Stimulated activated CD8-positive, alpha-beta memory T cell treated with anti-CD3 and anti-CD28 coated beads, Interleukin-4, amount 100 ng/mL, for 1 hour (primary cell): ENCODE measurements at places on chromosomes 12 and 14.

DNA sequence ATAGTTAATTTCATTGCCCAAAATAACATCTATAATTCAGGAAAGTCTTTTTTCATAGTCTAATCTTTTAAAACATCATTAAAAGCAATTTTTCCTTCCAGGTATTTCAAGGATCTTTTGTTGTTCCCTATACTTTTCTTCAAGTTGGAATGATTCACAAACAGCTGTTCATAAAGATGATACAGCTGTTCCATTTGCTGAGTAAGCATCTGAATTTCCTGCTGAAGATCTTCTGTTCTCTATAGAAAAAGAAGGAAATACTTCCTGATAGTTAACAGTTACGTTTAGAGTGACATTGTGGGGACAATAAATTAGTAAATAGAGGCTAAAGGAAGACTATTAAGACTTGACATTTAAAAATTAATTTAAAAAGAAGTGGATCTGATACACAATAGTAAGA is 30.3 kb upstream of the ESR2 start:
- no peak for DNase-seq

GRCh38 chr12:9725213-9725870 is 7.6 kb downstream of the CLECL1 start:
- no peak for DNase-seq

DNA sequence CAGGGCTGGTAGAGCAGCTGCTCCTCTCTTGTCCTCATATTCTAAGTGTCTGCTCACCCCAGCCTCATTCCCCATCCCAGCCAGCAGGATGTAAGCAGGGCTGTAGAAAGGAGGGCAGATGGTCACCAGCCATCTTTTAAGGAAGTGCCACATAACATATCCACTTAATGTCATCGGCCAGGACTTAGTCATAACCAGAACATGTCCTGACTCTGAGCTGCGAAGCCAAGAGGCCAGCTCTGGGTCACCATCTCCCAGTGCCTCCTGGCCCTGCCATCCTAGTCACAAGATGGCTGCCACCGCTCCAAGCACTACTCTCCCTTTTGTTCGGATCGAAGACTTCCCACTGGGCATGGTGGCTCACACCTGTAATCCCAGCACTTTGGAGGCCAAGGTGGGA is 123.9 kb downstream of the PLXNC1 start:
- DNase-seq: no peak

DNA sequence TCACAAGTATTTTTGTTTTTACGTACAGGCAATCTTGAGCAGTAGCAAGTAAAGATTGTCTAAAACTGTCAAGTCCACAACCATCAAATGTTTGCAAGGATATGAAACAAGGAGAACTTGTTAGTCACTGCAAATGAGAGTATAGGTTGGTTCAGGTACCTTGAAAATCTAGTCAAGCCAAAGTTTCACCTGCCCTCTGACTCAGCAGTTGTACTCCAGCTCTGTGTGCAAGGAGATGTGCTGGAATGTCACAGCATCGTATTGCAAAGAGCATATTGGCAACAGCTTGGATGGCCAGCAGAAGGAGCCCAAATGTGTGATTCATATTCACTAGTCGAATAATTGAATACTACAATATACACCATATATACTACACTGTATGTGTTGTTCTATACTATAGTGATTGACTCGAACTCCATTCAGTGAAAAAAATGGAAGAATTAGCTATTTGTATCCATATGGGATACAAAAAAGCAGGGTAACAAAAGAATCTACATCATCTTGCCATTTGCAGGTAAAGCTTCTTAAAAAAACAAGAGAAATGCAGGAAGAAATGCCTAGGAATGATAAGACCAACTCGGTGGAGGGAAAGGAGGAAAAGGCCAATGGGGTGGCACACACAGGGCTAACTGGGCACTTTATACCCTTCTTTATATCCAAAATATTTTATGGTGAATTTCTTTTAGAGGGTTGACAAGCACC is 44.0 kb downstream of the EID3 start:
- no peak for DNase-seq

- DNase-seq: no peak
Measured at GRCh38 chr14:24368212-24368561, 203 bp downstream of the NFATC4 start.

DNA sequence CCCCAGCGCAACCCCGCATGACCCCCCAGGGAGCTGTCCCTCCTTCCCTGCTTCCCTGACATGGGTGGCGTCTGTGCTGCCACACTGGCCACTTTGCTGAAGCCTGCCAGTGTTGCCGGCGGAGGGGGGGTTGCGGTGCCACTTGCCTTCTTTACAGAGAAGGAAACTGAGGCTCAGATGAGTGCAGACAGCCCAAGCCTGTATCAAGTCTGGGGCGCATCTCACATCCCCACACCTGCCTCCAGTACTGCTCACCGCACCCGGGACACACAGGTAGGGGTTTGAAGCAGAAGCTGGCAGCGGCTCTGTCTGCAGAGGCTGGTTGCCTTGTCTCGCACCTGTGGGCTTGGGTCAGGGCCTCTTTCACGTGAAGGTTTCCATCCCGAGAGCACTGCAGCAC is 104.7 kb upstream of the RTL1 start:
- DNase-seq: no peak

GRCh38 chr12:50062728-50063460 is 5.5 kb downstream of the ASIC1 start:
- no peak for DNase-seq

- no peak for DNase-seq
Measured at GRCh38 chr14:102046337-102047278, 40.2 kb downstream of the HSP90AA1 start.

DNA sequence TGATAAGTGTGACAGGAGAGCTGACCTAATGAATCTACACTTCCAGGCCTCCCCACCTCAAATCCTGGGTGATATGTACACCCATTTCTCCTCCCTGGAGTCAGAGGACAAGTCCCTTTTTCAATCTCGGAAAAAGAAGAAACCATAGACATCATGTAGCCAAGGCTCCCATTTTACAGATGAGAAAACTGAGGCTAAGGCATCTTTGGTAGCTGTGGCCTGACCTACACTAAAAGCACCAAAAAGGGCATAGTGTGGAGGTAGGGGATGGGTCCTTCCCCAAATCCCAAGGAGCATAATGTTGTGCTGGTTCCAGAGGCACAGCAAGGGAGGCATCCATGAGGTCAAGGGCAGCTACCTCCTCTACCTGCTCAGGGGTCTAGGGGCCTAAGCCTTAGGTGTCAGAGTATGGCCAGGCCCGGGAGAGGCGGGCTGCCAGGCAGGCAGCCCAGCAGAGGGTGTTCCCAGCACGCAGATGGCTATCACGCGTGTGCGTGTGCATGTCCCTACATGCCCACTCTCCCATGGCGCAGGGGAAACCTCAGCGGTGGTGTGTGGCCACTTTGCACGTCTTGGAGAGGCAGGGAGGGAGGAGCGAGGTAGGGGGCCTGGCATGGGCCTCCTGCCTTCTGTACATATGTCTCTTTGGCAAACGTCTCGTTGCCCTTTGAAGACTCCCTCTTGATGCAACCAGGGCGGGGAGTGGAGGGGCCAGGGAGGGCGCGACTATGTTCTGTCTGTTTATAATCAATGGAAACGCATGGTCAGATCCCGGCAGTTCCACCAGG is 2.5 kb downstream of the PGF start:
- DNase-seq: no peak

DNA sequence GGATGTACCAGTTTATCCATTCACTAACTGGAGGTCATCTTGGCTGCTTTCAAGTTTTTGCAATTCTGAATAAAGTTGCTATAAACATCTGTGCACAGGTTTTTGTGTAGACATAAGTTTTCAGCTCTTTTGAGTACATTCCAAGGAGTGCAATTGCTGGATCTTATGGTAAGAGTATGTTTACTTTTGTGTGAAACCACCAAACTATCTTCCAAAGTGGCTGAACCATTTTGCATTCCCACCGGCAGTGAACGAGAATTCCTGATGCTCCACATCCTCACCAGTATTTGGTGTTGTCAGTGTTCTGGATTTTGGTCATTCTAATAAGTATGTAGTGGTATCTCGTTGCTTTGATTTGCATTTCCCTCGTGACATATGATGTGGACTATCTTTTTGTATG is 150.5 kb upstream of the BCL2L14 start:
- no peak for DNase-seq

DNA sequence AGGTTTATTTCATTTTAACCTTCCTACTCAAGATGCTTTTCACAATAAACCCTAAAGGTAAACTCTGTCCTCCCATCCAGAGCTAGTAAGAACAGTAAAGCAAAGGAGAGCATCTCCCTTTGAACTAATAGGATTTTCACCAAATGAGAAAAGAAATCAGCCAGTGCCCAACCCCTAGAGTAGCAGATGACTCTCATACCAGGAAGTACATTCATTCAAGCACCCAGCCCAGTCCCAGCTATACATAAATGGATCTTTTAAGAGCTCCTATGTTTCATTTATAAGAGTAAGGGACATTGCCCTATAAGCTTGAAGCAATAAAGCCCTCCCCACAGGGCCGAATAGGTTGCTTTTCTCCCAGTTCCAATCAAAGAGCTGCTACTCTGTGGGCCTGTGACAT is 7.6 kb downstream of the BAZ2A start:
- DNase-seq: no peak

DNA sequence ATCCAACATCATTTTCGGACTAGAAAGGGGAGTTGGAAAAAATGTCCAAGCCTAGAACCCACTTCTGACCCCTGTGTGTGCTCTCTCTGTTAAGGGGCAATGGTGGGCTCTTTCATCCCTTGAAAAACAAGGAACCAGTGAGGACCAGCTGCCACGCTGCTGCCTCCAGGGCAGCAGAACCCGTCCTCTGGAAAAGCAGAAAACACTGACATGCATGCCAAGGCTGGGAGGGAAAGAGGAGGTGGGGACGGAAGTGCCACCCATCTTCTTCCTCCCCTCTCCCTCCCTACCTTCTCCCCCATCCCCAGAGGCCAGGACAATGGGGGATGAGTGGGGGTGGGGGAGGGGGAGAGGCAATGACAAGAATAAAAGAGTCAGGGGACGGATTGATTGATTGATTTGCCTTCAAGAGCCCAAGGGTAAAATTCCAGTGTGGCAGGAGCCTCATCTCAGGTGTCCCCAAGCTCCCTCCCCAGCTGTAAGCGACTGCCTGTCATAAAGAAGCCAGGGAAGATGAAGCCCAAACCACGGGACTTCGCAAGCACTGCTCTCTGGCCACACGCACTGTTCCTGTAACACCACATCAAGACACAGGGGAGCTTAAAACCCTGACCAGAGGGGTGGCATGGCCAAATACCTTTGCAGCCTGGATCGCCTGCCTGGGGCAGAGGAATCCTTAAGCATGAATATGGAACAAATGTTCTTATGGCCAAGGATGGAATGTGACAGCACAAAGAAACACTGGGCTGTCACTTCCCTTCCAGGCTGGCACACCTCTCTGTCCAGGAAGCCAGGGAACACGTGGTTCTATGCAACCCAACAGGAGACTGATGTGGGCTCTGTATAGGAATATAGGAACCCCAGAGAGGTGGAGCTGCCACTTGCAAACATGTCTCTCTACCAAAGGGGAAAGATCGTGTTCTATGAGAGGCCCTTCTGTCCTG is 38.9 kb upstream of the BDKRB2 start:
- DNase-seq: no peak

GRCh38 chr12:64598831-64599230 is 11.5 kb upstream of the RASSF3 start:
- DNase-seq: no peak

- no peak for DNase-seq
Measured at GRCh38 chr14:78329371-78329770, 159.2 kb downstream of the NRXN3 start.

DNA sequence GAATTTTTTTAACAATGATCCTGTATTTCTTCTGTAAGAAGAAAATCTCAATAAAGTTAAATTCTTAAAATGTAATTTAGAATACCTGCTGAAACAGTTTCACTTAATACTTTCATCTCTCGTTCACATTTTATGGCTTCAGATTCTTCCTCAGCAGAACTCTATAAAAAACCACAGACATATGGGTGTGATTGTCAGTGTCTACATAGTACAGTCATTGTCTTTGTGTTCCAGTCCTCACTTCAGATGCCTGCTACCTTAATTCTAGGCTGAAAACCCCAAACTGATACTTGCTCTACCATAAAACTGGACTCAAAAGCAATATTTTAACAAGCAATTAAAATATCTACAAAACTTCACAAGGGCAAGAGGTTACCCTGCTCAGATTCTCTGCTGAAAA is 71.8 kb downstream of the DNAI7 start:
- no peak for DNase-seq

DNA sequence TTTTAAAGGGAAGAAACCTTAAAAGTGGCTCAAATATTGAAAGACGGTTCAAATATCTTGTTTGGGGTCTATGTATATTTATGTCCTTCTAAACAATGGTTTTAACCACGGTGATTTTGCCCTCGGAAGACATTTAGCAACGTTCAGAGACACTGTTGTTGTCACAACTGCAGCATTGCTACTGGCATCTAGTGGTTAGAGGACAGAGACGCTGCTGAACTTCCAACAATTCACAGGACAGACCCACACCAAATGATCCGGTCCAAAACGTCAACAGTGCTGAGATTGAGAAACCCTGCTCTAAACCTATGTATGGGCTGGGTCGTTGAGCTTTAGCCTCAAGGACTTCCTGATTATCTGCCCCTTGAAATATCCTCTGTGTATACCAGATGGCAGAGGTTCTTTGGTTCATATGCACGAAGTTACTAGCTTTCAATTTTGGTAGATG is 1.7 kb downstream of the ANGEL1 start:
- DNase-seq: no peak

DNA sequence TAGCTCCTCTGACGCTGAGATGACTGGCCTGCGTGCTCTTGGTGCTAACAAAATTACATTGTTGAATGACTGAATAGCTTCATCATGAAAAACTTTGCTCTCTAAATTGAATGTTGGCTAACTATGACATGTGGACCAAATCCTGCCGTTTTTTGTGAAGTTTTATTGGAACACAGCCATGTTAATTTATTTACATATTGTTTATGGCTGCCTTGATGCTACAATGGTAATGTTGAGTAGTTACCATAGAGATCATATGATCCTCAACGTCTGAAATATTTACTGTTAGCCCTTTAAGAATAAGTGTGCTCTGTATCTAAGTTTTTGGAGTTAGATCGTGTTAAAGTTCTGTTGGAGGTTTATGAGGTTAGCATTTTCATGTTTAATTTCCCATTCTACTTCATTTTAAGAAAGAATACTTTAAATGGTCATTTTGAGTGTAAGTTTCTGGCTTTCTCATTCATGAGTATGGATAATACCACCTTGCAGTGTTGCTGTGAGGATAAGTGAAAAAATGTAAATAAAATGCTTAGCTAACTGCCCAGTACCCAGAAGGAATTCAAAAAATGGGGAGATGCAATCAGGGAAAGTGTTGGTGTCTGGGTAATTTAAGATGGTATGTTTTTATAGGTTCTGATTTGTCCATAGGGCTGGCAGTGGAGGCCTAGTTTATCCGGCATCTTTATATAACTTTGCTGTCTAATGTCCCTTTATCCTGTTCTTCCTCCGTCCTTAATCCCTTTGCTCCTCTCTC is 35.3 kb downstream of the NUBPL start:
- no peak for DNase-seq
